ENCODE measurements at places on chromosomes 6 and 20.
A peak's percentile ranks its signal among the peaks of the same experiment; 100 is the strongest.

DNA sequence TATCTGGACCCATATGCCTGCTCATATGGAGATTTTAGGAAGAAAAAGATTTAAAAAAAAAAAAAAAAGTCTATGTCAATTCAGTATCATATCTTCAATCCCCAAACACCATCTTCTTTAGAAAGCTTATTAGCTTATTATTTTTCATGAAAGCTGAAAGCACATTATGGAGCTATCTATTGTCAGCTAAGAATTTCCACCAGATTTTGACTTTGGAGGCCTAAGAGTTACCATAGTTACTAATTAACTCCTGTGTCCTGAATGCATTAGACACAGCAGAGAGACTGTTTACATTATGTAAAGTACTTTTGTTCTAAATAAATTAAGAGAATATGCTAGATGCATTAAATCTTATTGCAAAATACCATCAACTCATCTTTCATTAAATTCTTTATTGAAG is 255.5 kb upstream of the NRSN1 start:
- DNase-seq: no peak

- no peak for DNase-seq
Measured at GRCh38 chr20:63977739-63978276, 1.6 kb downstream of the SAMD10 start.

DNA sequence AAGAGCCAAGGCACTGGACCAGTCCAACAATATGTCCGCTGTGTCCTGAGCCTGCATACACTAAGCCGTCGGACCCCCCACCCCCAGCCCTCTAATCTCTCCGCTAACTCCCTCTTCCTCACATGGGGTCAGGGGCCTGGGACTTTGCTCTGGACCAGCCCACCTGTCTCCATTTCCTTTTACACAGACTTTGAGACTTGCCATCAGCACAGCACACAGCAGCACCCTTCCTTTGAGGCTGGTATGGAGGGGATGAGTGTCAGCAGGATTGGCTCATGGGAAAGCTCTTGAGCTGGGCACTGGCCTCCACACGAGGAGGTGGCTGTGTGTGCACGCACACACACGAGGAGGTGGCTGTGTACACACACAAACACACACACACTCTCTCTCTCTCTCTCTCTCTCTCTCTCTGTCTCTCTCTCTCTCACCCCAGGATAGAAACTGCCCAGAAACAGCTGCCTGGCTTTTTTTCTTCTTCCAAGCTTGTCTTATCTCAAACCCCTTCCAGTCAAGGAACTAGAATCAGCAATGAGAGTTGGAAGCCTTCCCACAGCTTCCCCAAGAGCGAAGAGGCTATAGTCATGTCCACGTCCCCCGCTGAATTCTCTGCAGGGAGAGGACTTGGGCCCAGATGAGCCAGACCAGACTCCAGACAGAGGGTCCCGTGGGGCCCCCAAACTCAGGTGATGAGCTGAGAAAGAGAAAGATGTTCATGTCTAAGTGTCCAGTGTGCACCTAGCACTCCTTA is 18.6 kb downstream of the SLC9A8 start:
- DNase-seq: no peak

DNA sequence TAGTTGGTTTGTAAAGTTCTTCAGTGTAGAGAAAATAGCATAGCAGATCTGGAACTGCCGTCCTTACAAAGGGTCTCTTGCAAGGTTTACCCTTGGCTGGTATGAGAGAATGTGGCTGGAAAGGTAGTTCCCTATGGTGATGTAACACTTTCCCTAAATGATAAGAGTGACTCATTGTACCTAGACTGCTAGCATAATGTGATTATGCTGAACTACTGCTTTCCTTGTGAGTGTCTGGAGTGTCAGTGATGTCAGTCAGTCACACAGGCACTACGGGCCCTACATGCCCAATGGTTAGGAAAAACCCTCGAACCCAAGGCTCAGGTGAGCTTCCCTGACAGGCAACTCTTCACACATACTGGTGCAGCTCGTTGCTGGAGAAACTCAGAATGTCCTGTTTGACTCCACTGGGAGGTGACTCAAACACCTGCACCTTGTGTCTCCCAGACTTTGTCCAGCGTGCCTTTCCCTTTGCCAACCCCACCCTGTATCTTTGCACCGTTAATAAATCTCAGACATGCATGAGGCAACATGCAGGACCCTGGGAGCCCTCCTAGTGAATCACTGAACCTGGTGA is 28.4 kb upstream of the LY86 start:
- peak; percentile 17 for DNase-seq

- DNase-seq: no peak
Measured at GRCh38 chr6:151073146-151073545, 166.6 kb upstream of the AKAP12 start.

- no peak for DNase-seq
Measured at GRCh38 chr6:142879527-142879926, 65.4 kb downstream of the HIVEP2 start.

Measured in LoVo (cell line).